Immature natural killer cell (primary cell): ENCODE measurements at places on chromosomes 1 and 21.

GRCh38 chr1:57798543-57798942 lies 374.7 kb upstream of the DAB1 start:
- no peak for DNase-seq
- H3K27ac ChIP-seq: no peak overlapping the region
- peaks cover 2% of the 10 kb centered on the region for H3K27me3 ChIP-seq
- H3K36me3 ChIP-seq: no peaks in the 10 kb centered on the region
- H3K4me3 ChIP-seq: no peak overlapping the region
- H3K4me1 ChIP-seq: no peaks in the 10 kb centered on the region

DNA sequence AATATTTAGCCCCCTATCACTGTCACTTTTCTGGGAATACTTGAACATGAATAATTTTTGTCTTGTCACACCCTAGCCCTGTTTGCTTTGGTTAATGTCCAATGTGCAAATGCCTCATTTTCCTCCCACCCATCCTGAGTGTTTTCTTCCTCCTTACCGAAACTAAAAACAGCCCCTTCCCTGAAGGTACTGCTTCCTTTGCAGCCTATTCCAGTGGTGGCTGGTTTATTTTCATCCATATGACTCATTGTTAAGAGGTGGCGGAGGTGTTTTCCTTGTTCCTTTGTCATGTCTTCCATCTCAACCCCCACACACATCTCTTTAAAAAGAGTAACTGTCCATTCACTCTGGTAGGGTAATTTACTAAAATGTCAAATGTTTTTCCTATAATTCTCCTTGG lies 40.4 kb downstream of the CD55 start:
- H3K4me3 ChIP-seq: no peak overlapping the region
- H3K27me3 ChIP-seq: no peaks in the 10 kb centered on the region

DNA sequence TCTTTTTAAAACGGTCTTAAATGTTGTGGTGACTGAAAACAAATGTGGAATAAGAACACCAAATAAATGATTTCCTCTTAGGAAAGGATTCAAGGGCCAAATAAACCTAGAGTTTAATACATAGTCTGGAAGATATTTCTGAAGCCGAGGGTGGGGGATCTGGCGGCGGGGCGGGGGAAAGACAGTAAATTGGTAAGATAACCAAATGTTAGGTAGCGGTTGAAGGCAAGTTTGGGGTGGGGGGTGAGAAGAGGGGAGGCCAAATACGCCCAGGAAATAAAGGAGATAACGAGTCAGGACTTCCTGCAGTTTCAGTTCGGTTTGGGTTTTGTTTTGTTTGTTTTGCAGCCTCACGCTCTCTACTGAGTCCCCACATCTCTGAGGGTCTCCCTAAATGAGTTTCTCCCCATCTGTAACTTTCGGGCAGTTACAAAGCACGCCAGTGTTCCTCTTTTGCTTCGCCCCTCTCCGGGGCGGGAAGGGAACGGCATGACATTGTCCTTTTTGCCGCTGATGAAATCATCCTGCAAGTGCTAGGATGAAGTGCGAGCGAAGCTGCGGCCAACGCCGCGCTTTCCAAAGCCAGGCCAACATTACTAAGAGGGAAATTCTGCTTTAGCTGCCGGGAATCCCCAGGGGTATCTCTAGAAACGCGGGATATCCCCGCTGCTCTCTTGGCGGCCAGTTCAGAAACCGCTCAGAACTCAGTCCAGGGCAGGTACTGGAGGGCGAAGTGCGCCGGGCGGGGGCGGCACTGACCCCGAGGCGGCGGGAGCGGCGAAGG lies 844 bp downstream of the NIBAN1 start:
- H3K4me1 ChIP-seq: peaks cover 50% of the 10 kb centered on the region
- H3K27me3 ChIP-seq: peaks cover 5% of the 10 kb centered on the region
- H3K27ac ChIP-seq: peak overlapping the region; percentile 97
- no peaks in the 10 kb centered on the region for H3K36me3 ChIP-seq
- peak overlapping the region; percentile 98 for H3K4me3 ChIP-seq
- no peak for DNase-seq

GRCh38 chr1:192133350-192133926 lies 24.8 kb upstream of the RGS18 start:
- no peaks in the 10 kb centered on the region for H3K27me3 ChIP-seq
- H3K4me1 ChIP-seq: no peaks in the 10 kb centered on the region
- H3K27ac ChIP-seq: no peak overlapping the region
- no peaks in the 10 kb centered on the region for H3K36me3 ChIP-seq

GRCh38 chr21:37381883-37382585 lies 15.5 kb downstream of the DYRK1A start:
- DNase-seq: no peak
- no peaks in the 10 kb centered on the region for H3K27me3 ChIP-seq
- peaks cover 100% of the 10 kb centered on the region for H3K4me1 ChIP-seq
- H3K4me3 ChIP-seq: peak overlapping the region; percentile 6

DNA sequence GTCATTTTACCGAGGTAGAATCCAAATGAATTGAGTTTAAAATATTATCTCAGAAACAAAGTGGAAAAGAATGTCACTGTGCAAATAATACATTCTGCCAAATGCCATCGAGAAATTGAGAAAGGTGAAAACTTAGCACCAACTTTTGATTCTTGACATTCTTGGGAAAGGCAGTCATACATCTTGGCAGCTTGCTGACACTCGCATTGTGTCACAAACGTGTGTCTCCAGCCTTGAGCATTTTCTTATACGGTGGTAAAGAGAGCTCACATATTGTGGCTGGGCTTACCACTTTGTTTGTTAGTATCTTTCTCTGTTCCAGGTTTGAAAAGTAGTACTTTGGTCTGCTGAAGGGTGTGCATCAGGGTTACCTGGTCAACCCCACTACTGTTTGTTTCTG lies 1456.1 kb downstream of the BRINP3 start:
- no peak for DNase-seq
- H3K4me1 ChIP-seq: no peaks in the 10 kb centered on the region
- H3K4me3 ChIP-seq: no peak overlapping the region
- no peaks in the 10 kb centered on the region for H3K27me3 ChIP-seq
- no peaks in the 10 kb centered on the region for H3K36me3 ChIP-seq

DNA sequence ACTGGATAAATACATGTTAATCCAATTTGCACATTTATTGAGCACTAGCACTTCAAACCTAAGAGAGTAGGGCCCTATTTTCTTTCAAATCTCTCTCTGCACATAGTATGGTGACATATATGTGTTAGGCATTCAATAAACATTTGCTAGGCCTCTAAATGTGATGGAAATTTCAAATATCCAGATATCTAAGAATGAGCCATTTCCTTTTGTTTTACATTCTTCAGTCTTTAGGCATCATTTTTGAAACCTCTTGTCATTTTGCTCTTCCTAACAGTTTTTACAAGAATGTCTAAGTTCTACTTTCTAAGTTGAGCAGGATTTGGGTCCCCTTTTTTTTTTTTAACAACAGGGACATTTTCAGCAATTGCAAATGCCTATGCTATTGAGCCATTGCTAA lies 395.7 kb upstream of the ST6GALNAC5 start:
- H3K27me3 ChIP-seq: no peaks in the 10 kb centered on the region
- H3K27ac ChIP-seq: no peak overlapping the region
- no peaks in the 10 kb centered on the region for H3K36me3 ChIP-seq
- no peaks in the 10 kb centered on the region for H3K4me1 ChIP-seq
- H3K4me3 ChIP-seq: no peak overlapping the region

GRCh38 chr1:64948216-64948615 lies 18.1 kb downstream of the JAK1 start:
- peaks cover 6% of the 10 kb centered on the region for H3K4me1 ChIP-seq
- peak overlapping the region; percentile 54 for H3K4me3 ChIP-seq
- H3K27me3 ChIP-seq: no peaks in the 10 kb centered on the region
- H3K36me3 ChIP-seq: no peaks in the 10 kb centered on the region
- peak overlapping the region; percentile 89 for H3K27ac ChIP-seq
- DNase-seq: no peak

GRCh38 chr1:7948960-7949359 lies 8.3 kb upstream of the TNFRSF9 start:
- H3K27me3 ChIP-seq: peaks cover 3% of the 10 kb centered on the region
- peak overlapping the region; percentile 80 for H3K27ac ChIP-seq
- peak; percentile 50 for DNase-seq
- no peak overlapping the region for H3K4me3 ChIP-seq

- no peak for DNase-seq
- H3K27me3 ChIP-seq: peaks cover 15% of the 10 kb centered on the region
- H3K36me3 ChIP-seq: peaks cover 11% of the 10 kb centered on the region
- peak overlapping the region; percentile 82 for H3K4me3 ChIP-seq
- no peak overlapping the region for H3K27ac ChIP-seq
These were observed 2.2 kb downstream of the TGFB2 start for GRCh38 chr1:218347336-218347722.

GRCh38 chr1:198019126-198019525 lies 102.0 kb downstream of the LHX9 start:
- DNase-seq: no peak
- H3K36me3 ChIP-seq: no peaks in the 10 kb centered on the region
- no peak overlapping the region for H3K4me3 ChIP-seq
- H3K27me3 ChIP-seq: peaks cover 7% of the 10 kb centered on the region

- H3K4me1 ChIP-seq: peaks cover 70% of the 10 kb centered on the region
- peak; percentile 93 for DNase-seq
- peak overlapping the region; percentile 85 for H3K4me3 ChIP-seq
- peak overlapping the region; percentile 100 for H3K27ac ChIP-seq
- no peaks in the 10 kb centered on the region for H3K36me3 ChIP-seq
These were observed 18.0 kb upstream of the BTG2 start for GRCh38 chr1:203287109-203287893.

- peaks cover 12% of the 10 kb centered on the region for H3K4me1 ChIP-seq
- H3K27me3 ChIP-seq: no peaks in the 10 kb centered on the region
- peak; percentile 83 for DNase-seq
- no peaks in the 10 kb centered on the region for H3K36me3 ChIP-seq
- H3K4me3 ChIP-seq: peak overlapping the region; percentile 90
- H3K27ac ChIP-seq: peak overlapping the region; percentile 9
These were observed 73.2 kb upstream of the TRAPPC10 start for GRCh38 chr21:43938751-43939442.

DNA sequence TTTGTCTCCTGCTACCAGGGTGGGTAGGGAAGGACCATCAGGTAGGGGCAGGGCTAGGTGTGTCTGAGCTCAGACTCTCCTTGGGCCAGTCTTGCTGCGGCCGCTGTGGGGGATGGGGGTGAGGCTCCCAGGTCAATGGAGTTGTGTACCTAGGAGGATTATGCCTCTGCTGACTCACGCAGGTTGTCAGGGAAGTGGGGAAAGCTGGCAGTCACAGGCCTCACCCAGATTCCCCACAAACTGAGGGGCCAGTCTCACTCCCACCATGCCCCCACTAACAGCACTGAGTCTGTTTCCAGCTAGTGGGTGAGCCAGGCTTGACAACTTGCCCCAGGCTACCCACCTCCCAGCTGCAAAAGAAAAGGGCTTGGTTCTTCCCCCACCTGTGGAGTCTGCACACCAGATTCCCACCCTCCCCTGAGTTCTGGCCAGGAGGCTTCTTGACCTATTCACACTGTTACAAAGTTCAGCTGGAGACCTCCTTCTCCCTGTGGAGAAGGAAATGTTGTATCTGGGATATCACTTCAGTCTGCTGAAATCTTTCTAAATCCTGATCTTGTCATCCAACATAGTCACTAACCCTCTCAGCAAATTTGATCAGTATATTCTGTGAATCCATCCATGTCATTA lies 69.2 kb upstream of the GJA8 start:
- H3K36me3 ChIP-seq: no peaks in the 10 kb centered on the region
- no peak overlapping the region for H3K27ac ChIP-seq
- no peaks in the 10 kb centered on the region for H3K4me1 ChIP-seq
- DNase-seq: no peak
- H3K27me3 ChIP-seq: peaks cover 11% of the 10 kb centered on the region

- no peak overlapping the region for H3K27ac ChIP-seq
- H3K4me3 ChIP-seq: no peak overlapping the region
- no peaks in the 10 kb centered on the region for H3K4me1 ChIP-seq
- DNase-seq: no peak
These were observed 233.6 kb upstream of the FMN2 start for GRCh38 chr1:239858057-239858456.

- no peak overlapping the region for H3K4me3 ChIP-seq
- no peaks in the 10 kb centered on the region for H3K4me1 ChIP-seq
- no peaks in the 10 kb centered on the region for H3K36me3 ChIP-seq
- H3K27ac ChIP-seq: no peak overlapping the region
These were observed 452.3 kb downstream of the OMA1 start for GRCh38 chr1:58094221-58094620.

GRCh38 chr1:111161843-111162487 lies 21.9 kb downstream of the CEPT1 start:
- H3K27me3 ChIP-seq: no peaks in the 10 kb centered on the region
- H3K27ac ChIP-seq: no peak overlapping the region
- peaks cover 29% of the 10 kb centered on the region for H3K36me3 ChIP-seq
- peaks cover 13% of the 10 kb centered on the region for H3K4me1 ChIP-seq
- no peak for DNase-seq
- H3K4me3 ChIP-seq: no peak overlapping the region
